ENCODE measurements at places on chromosomes 4 and X.

- no peak for DNase-seq
Measured at GRCh38 chr4:80173401-80173800, 23.9 kb upstream of the PRDM8 start.

- DNase-seq: no peak
Measured at GRCh38 chr4:146308951-146309350, 94.6 kb downstream of the REELD1 start.

- DNase-seq: no peak
Measured at GRCh38 chr4:113548303-113548702, 213.2 kb downstream of the CAMK2D start.

GRCh38 chrX:44060221-44060620 lies 87.0 kb upstream of the NDP start:
- no peak for DNase-seq

- DNase-seq: no peak
Measured at GRCh38 chrX:128365492-128365891, 313.3 kb upstream of the ACTRT1 start.

GRCh38 chrX:70452143-70452733 lies 7.6 kb downstream of the DLG3 start:
- DNase-seq: no peak

GRCh38 chr4:74418063-74418670 lies 26.8 kb upstream of the AREG start:
- DNase-seq: no peak

- no peak for DNase-seq
Measured at GRCh38 chr4:10168151-10168550, 51.6 kb upstream of the WDR1 start.

- no peak for DNase-seq
Measured at GRCh38 chr4:148044089-148044911, 312.4 kb downstream of the ARHGAP10 start.

DNA sequence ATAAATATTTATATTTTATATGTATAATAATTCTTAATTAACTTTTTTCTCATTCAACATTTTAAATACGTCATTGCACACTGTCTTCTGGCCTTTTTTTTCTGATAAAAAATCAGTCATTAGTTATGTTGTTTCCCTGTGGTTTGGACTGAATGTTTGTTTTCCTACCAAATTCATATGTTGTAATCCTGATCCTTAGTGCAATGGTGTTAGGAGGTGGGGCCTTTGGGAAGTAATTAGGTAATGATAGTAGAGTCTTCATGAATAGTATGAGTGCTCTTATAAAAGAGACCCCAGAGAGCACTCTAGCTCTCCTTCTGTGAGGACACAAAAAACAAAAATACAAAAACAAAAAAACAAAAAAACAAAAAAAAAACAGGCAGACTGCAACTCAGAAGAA lies 117.2 kb downstream of the GASK1B start:
- DNase-seq: no peak

GRCh38 chr4:61041527-61041926 lies 158.6 kb upstream of the ADGRL3 start:
- DNase-seq: no peak

DNA sequence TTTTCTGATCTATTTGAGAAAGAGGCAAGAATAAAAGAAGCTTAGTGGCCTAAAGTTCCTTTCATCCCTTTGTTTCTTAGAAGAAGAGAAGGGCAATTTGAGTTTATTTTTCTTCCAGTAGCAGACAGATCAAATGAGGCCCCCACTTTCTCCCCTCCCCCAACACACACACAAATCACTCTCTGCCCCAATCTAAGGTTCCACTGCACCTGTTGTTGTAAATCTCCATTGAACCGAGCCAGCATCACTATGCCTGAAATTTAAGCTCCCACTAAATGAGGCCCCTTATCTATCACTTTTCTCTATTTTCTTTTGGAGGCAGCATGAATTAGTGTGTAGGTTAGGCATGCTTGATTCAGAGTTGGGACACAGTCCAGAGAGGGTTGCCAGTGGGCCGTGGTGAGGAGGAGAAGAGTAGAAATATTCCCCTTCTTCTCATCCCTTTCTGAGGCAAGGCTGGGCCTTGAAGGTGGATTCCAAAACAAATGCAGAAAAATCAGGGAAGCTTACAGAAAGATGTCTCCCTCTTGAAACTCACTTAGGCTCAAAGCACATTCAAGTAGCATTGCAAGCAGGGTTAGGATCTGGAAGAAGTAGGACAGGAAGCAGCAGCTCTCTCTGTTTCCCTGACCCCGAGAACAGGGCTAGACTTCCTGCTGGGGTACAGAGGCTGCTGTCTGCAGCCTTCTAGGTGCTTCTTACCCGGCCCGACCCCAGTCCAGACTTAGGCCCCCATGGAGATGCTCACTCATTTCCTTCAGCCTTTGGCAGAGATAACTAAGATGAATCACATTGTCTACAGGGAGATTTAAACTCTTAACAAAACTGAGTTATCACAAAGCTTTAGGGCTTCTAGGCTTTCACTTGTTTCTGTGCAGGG lies 70.7 kb downstream of the RASL11B start:
- DNase-seq: no peak

DNA sequence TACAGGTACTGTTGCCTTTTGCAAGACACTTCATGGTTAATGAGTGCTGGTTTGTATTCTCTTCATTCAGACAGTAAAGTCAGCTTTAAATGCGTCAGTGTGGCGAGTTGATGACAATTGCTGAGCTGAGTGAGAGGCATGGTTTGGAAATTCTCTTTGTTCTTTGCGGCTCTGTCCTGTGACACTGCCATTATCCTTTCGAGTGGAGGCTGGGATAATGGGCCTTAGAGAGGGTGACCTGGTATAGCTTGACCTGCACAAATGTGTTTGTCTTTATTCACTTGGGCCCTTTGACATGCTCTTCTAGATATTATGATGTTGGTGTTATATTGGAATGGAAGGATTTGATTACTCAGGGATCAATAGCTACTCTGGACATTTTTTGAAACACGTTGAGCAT lies 208.5 kb upstream of the FAT1 start:
- no peak for DNase-seq

- DNase-seq: no peak
Measured at GRCh38 chr4:38967260-38968095, 64.7 kb downstream of the TMEM156 start.

DNA sequence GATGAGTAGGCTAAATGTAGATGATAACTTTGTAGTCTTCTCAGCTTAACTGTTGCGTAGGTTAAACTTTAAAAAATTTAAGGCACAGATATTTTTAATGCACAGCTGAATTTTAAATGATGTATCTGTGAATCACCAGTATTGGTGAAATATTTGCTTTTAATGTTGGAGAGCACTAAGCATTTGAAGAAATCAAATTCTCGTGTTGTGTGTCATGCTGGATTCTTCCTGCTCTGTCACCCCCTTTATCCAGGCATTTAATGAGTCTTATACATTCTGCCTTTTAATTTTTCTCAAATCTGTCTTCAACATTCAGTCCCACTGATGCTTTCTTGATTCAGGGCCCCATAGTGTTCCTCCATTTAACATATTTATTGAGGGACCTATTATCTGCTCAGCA lies 76.7 kb downstream of the SLC4A4 start:
- DNase-seq: no peak

Measured in stimulated activated CD4-positive, alpha-beta T cell treated with anti-CD3 and anti-CD28 coated beads, TNF-alpha, amount 100 ng/mL, for 4 hours (primary cell).